Hindlimb muscle (tissue), 1 donor: ENCODE measurements at places on chromosomes 7 and 10.

- no peak for DNase-seq
Observed at GRCh38 chr7:596071-596818, 76.6 kb upstream of the PDGFA start.

GRCh38 chr7:130071701-130072622, 1.6 kb downstream of the KLHDC10 start:
- peak; percentile 85 for DNase-seq

DNA sequence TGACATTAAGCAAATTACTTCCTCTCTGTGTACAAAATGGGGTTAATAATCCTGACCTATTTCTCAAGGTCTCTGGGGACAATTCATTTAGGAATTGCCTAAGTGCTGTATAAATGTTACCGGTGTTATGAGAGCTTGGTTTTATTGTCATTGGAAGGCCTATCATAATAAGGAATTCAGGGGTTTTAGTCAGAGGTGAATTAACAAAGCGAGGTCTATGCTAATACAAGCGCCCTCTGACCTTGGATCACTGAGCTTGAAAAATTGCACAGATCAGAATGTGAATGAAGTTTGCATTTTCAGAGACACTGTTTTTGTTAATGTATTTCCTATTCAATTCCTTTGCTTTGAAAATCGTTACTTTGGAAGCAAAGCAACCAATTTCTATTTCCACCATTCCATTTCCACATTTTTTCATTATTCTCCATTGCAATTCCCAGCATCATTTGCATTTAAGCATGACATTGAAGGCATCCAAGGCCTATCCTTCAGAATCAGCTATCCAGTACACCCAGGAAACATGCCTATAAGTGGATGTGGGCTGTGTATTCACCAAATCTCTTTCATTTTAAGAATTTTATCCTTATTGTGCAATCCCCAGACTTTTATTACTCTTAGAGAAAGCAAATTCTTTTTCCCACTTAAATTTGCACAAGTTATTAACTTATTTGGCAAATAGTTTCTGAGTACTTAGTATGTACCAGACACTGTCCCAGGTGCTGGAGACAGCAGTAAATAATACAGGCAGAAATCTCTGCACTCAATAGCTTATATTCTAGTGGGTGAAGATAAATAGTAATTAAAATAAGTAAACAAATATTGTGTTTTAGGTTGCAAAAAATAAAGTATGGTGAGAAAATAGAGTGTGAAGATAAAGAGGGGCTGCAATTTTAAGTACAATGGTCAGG, 133.1 kb downstream of the NRCAM start:
- no peak for DNase-seq

- DNase-seq: no peak
Observed at GRCh38 chr10:67783606-67784294, 54.2 kb downstream of the DNAJC12 start.

- no peak for DNase-seq
Observed at GRCh38 chr10:132398566-132398991, 1.6 kb downstream of the PWWP2B start.

- no peak for DNase-seq
Observed at GRCh38 chr7:92872701-92873100, 36.3 kb upstream of the CDK6 start.

DNA sequence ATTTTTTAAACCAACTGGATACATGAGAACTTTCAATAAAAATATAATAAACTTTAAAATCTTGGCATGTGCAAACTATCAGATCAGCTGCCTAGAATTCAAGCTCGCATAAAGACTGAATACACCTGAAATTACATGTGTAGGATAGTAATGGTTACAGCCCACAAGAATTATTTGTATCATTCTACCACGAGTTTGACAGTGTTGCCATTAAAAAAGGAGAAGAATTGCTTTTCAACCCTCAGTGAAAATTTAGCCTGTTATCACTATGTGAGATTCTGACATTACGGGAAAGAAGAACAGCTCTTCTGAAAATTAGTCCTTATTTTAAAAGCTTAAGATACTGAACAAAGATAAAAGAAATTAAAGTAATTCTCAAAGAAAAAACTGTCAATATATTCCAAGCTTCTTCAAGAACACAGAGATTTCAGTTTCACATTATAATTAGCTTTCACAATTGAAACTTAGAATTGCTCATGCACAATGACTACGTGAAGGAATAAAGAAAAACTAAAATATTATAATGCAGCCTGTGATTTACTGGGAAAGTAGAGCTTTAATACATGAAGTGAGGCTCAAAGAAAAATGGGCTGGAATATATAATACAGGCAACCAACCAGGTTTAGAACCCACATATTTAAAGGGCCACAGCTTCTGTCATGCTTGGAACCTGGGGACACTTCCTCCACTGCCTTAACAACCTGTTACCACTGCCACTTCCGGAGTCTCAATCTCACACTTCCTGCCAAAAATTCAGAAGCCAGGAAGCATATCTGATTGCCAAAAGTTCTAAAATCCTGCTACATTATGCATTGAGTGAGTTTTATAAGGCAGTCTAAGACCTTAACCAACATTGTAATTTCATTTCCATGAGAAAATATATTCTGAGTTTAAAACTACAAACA, 23.2 kb downstream of the TPK1 start:
- no peak for DNase-seq

DNA sequence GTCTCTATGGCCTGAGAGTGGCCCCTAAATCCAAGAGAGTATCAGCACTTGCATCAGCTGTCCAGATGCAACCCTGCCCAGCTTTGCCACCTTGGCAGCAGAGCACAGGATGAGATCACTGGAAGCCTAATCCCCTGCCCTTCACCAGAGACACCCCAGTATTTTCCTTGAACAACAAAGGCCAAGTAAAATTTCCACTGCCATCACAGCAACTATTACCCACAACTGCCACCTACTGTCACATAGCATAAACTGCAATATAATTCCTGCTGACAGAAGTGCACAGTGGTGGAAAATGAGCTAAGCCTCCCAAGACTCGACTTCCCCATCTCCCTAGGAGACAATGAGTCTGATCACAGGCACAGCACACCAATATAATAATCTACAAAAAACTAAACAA, 462.8 kb upstream of the ZWINT start:
- no peak for DNase-seq

- DNase-seq: no peak
Observed at GRCh38 chr10:80277567-80278250, 11.7 kb downstream of the MAT1A start.

DNA sequence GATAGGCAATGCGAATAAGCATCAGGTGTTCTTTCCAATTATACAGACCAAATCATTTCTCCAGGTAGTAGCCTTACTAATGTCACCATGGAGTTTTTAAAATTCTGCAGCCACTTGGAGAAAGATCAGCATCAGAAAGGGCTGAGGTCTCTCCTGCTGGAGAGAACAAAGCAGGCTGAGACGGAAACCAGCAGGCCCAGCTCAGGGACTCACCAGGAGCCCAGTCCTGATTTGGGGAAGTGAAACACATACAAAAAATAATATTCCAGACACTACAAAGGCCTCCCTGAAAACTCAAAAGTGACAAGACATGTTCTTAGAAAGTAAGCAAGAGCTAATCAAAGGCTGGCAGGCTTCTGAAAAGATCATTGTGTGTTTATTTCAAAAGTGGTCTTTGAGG, 207.1 kb upstream of the GHITM start:
- DNase-seq: no peak

DNA sequence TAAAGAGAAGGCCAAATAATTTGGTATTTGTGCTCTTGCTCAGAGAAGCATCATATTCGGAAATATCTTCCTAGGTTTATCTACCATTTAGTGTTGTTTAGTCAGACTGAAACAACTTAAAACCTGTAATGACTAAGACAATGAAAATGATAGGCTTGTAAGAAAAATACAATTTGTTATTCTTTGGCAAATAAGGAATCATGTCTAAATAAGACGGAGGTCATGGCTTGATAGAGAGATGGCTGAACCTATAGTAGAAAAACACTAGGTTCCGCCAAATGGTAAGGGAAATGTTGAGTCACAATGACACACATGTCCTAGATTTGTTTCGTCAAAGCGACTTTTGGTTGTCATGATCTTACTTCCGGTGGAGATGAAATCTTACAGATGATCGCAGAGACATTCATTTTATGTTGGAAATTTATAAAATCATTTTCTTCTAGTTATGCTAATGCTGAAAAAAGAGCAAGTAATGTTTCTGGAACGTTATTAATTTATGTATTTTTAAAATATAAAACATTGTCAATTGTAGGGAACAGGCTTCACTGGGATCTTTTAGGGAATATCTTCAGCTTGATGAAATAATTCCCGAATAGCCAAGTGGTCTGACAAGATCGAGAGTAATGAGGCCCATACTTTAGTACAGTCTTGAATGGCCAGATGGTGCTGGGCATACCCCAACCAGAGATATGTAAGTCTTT, 1.0 kb downstream of the SRGN start:
- no peak for DNase-seq

GRCh38 chr10:30070001-30070685, 10.8 kb upstream of the JCAD start:
- no peak for DNase-seq

GRCh38 chr10:16960551-16960950, 143.3 kb upstream of the RSU1 start:
- DNase-seq: no peak

DNA sequence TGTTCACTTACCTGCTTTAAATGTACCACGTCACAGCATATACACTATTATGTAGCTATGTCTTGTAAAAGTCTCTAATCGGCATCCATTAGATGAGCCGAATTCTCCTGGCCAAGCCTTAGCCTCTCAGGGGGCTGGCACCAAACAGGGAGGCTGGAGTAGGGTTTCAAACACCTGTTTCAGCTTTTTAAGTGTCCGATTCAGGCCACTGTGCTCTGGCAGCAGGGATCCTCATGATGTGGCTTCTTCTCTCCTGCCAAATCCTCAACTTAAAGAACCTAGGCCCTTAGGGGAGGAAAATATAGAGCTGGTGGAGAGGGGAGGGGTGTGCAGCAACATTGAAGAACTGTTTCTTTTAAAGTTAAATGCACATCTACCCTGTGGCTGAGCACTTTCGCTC, 68.5 kb upstream of the NFKB2 start:
- DNase-seq: peak; percentile 26

- no peak for DNase-seq
Observed at GRCh38 chr7:50138101-50138500, 45.1 kb upstream of the ZPBP start.

DNA sequence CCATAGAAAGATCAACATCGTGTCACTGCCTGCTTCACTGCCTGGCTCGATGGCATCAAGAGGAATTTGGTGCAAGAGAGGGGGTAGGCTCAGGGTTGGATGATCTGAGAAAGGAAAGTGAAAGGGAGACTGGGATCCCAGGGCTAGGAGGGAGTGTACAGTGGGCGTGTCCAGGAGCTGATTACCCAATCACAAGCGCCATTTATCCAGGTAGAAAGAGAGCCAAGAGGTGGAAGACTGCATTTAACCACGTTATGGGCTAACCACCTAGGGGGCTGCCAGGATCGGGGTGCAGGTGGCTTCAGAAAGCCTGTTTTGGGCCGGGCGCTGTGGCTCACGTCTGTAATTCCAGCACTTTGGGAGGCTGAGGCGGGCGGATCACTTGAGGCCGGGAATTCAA, 10.3 kb downstream of the PODXL start:
- DNase-seq: no peak

DNA sequence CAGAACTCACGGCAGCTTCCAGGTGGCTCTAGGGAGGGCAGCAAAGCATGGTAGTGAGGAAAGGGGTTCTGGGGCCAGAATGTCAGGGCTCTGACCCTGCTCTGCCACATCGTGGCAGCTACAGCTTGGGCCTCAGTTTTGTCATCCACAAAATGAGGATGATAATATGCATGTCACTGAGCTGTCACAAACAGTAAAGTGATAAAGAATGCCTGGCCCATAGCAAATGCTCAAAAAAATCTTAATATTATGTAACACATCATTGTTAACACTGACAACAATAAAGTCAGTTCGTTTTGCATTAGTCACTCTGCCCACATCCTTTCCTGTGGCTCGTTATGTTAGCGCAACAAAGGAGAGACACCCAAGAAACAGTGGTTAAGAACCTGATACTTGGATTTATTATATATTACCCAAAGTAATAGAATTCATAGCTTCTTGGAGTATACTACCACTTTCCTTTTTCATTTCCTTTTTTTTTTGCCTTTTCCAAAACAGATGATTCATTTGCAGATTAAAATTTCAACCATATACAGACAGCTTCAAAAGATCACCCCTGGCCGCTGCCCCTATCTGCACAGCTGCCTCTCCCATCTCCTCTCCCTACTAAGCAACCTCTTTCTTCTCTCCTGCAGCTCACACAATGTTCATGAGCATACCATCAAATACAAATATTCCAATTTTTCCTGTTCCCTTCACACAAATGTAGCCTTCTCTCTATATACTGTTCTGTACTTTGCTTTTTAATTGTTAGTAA, 45.5 kb upstream of the DDC start:
- no peak for DNase-seq

GRCh38 chr7:10128748-10129147, 844.9 kb upstream of the PHF14 start:
- DNase-seq: no peak

DNA sequence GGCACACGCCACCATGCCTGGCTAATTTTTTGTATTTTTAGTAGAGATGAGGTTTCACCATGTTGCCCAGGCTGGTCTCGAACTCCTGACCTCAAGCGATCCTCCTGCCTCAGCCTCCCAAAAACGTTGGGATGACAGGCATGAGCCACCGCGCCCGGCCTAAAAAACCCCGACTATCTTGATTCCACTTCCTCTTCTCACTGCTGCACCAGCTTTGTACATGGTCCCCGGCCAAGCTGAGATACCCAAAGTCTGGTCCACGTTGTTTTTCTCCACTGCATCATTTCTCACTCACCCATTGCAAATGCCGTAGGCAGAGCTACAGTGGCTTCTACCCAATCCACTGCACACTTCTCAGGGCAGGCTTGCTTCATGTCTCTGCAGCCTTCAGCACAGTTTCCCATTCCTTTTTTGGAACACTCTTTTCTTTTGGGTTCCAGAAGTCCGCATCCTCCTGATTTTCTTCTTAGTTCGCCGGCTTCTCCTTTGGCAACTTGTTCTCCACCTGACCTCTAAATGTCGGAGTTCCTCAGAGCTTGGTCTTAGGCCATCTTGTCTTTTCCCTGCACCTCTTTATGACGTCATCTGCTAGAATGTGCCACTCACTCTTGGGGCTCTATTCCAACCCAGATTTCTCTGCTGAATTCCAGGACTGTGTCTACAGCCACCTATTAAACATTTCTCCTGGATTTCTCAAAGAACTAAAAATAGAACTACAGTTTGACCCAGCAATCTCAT, 6.0 kb upstream of the GNB2 start:
- DNase-seq: no peak

DNA sequence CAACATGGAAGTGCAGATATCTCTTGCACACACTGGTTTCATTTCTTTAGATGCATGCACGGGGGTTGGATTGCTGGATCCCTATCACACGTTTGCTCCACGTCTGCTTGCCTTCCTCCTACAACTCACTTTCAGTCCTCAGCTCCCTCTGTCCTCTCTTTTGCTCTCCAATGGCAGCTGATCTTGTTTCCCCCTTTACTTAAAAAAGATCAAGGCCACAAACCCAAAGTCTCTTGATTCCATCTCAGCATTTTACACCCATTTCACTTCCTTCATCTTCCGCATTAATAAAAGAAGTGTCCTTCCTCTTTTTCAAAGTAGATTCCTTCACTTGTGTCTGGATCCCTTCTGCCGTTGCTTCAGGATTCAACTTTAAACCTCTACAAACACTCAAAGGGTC, 245.2 kb downstream of the DOCK4 start:
- no peak for DNase-seq

- DNase-seq: no peak
Observed at GRCh38 chr7:105279688-105280007, 109.1 kb downstream of the SRPK2 start.

- DNase-seq: no peak
Observed at GRCh38 chr10:79927111-79927828, 21.6 kb downstream of the SFTPD start.

- DNase-seq: no peak
Observed at GRCh38 chr10:125961743-125962142, 65.4 kb downstream of the FANK1 start.
